Astrocyte of the hippocampus (primary cell): ENCODE measurements at places on chromosomes 7 and 10.
A peak's percentile ranks its signal among the peaks of the same experiment; 100 is the strongest.

DNA sequence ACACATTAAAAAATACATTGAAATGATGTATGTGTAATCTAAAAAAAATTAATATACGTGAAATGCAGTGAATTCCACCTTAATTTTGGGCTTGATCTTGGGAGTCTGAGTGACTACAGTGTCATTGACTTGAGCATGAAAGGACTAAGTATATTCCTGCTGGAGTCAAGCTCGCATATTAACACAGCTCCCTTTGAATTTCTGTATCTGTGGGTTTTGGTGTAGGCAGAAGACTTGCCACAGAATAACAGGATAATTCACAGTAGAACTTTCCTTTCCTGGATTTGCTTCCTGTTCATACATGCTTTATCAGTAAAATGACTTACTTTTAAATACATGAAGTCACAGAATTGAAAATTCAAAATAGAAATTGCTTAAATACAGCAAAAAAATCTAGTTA, 55.3 kb downstream of the PPP1R9A start:
- no peak for DNase-seq

GRCh38 chr10:118395947-118396346, 53.8 kb upstream of the FAM204A start:
- DNase-seq = no peak

DNA sequence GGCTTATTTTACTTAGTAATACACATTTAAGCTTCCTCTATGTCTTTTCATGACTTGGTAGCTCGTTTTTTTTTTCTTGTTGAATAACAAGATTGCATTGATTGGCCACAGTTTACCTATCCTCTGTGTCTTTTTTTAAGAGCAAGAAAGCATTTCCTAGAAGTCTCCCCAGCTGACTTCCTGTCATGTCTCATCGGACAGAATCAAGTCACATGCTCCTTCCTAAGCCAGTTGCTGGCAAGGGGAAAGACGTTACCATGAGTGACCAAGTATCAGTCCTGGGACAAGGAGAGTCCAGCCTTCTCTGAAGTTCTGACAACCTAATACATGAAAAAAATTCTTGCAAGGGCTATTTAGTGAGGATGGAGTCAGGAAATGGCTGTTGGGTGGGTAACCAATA, 24.9 kb upstream of the SFRP5 start:
- no peak for DNase-seq

- DNase-seq = no peak
Measured at GRCh38 chr10:32317795-32318357, 29.1 kb downstream of the EPC1 start.

DNA sequence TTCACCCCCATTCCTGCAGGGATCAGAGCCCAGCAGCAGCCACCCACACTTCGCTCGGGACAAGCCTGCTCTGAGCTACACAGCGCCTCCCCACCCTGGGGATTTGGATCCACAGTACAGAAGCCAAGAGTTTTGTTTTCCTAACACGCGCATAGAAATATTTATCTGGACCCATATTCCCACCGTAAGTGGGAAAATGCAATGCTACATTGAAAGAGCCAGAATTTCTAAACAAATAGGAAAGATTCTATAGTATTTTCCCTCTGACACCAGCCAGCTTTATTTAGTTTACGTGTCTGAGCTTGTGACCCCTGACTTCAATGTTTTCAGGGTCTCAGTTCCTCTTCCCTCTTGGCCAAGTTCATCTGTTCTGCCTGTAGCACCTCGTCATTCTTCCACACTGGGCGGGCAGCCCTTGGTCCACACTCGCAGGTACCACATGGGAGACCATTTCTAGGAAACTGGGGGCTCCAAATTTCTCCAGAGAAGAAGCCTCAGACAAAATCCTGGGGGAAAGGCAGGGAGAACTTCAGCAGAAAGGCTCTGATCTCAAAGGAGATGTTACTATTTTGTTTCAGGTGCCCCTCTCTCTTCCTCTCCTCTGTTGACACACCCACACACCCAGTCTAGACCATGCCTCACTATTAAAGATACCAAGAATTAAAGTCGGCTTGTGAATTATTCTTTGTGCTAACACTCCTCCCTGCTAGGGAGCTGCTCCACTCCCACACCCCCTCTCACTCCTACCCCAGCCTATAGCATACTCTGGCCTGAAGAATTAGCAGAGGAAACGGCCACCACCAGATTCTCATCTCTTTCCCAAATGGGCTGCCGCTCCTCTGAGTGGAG, 116.0 kb upstream of the PCGF5 start:
- DNase-seq = no peak

- peak; percentile 58 for DNase-seq
Measured at GRCh38 chr10:17217631-17218232, 10.3 kb upstream of the VIM start.

GRCh38 chr7:73520673-73521635, 1.1 kb downstream of the BAZ1B start:
- peak; percentile 28 for DNase-seq

- DNase-seq = no peak
Measured at GRCh38 chr10:100623521-100624230, 87.9 kb downstream of the HIF1AN start.

GRCh38 chr10:113115556-113115955, 165.5 kb downstream of the TCF7L2 start:
- no peak for DNase-seq

- DNase-seq = no peak
Measured at GRCh38 chr10:7282457-7282856, 128.4 kb downstream of the SFMBT2 start.

GRCh38 chr10:122949296-122949695, 4.7 kb downstream of the C10orf88 start:
- no peak for DNase-seq

DNA sequence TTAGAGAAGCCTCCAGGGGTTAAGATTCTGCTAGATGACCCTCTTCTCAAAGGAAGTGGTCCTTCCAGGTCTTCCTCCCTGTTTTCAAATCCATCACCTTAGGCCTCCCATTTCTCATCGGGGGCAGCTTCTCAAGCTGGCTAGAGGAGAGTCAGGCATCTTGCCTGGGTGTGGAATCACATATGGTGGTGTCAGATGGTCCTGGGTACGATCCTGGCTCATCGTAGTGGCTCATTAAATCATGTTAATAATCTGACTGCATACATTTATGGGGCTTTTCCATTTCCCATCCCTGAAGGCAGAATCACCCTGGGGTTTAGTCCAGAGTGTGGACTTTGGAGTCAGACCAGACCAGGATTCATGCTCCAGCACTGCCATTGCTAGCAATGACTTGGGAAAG, 132.6 kb downstream of the RPS24 start:
- no peak for DNase-seq

- peak; percentile 42 for DNase-seq
Measured at GRCh38 chr10:73117976-73118743, 7.9 kb downstream of the NUDT13 start.

GRCh38 chr10:2121315-2121714, 384.0 kb upstream of the ADARB2 start:
- no peak for DNase-seq

- DNase-seq = no peak
Measured at GRCh38 chr7:129523924-129524323, 21.6 kb downstream of the SMKR1 start.

- no peak for DNase-seq
Measured at GRCh38 chr7:104408371-104408770, 80.0 kb downstream of the LHFPL3 start.

- DNase-seq = peak; percentile 15
Measured at GRCh38 chr7:128259131-128260061, 18.3 kb downstream of the LEP start.

- DNase-seq = peak; percentile 84
Measured at GRCh38 chr7:100130608-100131453, 4.1 kb downstream of the MBLAC1 start.

- DNase-seq = no peak
Measured at GRCh38 chr7:148021507-148022045, 569.0 kb upstream of the C7orf33 start.

DNA sequence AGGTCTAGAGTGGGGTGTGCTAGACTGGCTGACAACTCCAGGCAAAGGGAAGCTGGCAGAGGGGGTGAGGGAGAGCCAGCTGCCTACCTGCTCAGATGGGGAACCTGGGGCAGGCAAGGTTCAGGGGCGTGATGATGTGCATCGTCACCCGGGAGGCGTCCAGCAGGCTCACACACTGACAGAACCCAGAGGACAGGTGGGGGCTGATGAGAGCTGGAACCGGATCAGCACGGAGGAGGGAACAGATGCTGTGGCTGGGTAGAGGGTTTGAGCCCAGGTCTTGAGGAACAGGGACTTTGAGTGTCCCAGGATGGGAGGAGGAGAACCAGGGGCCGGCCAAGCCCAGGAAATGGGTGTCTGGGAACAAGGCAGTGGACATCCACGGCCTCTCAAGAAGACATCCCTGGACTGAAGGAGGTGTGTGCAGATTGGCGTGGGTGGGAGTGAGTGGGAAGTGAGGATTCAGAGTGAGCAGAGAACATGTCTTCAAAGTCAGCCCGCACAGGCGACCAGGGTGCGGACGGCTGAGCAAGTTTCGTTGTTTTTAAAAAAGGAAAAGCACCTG, 3.9 kb downstream of the RASGEF1A start:
- no peak for DNase-seq

- no peak for DNase-seq
Measured at GRCh38 chr7:21914671-21915070, 31.0 kb downstream of the CDCA7L start.

DNA sequence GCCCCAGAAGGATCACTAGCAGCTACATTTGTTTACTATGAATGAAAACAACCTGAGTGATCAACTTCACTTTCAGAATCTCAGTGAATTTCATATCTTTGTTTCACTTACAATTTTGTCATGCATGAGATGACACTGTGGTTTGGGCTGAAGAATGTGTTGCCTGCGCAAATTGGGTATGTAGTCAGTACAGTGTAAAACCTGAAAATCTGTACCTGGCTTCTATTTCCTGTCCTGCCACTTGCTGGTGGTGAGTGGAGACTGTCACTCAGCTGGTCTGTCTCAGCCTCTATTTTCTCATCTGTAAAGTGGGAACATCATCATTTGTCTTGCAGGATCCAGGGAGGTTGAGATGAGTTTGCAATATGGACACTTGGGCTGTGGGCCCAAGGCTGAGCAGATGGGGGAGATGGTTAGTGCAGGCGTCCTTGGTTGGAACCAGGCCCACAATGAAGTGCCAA, 118.0 kb downstream of the WDFY4 start:
- no peak for DNase-seq

DNA sequence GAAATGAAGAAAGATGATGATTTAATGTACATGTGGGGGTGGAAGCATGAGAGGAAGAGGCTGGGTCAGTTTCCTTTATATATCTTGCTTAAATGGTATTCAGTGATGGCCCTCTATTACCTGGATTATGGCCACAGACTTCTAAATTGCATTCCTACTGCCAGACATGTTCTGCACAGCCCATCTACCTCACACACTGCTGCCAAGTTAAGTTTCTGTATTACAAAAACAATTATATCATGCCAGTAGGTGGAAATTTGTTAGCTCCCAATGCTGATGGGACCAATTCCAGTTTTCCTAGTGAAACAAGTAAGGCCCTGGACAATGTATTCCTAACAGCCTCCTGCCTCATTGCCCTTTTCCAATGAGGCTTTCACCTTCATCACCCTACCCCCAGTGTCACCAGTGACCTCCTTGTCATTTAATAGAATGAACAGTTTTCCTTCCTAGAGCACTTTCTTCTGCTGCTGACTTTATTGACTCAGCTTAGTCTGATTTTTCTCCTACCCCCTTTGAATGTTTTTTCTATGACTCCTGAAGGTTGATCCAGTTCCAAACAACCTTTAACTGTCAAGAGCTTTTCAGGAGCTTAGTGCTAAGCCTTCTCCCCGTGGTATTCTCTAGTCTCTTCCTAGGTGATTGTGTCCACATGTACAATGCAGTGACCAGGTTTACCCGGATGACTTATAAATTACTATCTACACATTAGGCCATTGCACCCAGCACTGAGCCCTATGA, 316.6 kb upstream of the ANKRD30A start:
- DNase-seq = peak; percentile 32

DNA sequence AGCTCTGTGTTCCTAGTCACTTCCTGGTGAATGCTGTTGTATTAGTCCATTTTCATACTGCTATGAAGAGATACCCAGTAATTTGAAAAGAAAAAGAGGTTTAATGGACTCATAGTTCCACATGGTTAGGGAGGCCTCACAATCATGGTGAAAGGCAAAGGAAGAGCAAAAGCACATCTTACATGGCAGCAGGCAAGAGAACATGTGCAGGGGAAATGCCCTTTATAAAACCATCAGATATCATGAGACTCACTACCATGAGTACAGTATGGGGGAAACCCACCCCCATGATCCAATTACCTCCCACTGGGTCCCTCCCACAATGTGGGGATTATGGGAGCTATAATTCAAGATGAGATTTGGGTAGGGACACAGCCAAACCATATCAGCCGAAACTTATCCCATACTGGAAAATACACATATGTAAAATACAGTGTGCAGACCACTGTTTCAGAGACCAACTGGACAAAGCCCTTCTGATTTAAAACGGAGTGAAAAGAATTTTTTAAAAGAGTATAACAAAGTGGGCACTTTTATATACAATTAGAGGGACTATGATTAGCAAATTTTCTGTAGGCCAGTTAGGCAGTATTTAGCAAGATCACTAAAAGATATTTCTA, 8.0 kb downstream of the CYREN start:
- no peak for DNase-seq

- DNase-seq = no peak
Measured at GRCh38 chr7:128203047-128203491, 38.0 kb upstream of the LEP start.

DNA sequence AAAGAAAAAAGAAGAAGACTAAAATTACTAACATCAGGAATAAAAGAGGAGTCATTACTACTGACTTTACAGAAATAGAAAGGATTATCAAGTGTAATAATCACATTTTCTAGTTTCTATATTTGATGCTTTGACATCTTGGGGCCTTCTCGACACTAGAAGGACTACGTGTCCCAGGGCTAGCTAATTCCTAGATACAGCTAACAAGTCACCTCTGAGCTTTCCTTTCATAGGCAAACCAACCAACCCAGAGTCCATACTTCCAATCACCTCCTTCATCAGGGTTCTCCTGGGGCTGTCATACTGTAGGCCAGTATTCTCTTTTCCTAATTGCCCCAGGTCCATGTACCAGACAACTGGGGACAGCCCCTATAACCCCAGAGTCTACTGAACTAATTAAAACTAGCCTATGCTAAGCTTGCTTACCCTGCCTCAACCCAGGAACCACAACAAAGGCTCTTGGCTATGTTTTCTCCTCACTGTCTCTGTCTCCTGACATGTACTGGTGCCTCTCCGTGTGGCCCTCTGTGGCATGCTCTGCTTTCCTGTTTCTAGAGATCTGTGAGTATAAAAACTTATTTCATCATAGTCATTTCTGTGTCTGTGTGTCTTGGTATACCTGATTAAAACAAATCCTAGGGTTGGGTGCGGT, 6.7 kb upstream of the PARP12 start:
- no peak for DNase-seq

- DNase-seq = peak; percentile 75
Measured at GRCh38 chr10:62231371-62231770, 37.3 kb downstream of the RTKN2 start.

DNA sequence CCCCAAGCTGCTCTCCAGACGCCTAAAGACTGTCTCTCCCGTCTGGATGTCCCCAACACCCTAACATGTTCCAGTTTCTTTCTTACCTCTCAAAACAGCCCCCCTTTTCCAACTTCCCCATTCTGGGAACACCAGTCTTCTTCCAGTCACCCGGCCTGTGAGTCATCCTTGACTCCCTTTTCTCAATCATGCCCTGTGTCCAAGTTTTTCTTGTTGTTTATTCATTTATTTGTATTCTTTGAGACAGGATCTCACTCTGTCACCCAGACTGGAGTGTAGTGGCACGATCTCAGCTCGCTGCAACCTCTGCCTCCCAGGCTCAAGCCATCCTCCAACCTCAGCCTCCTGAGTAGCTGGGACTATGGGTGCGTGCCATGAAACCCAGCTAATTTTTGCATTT, 15.6 kb downstream of the SNX10 start:
- peak; percentile 60 for DNase-seq
